NCI-H774 (cell line): ENCODE measurements at places on chromosomes 5 and 9.

DNA sequence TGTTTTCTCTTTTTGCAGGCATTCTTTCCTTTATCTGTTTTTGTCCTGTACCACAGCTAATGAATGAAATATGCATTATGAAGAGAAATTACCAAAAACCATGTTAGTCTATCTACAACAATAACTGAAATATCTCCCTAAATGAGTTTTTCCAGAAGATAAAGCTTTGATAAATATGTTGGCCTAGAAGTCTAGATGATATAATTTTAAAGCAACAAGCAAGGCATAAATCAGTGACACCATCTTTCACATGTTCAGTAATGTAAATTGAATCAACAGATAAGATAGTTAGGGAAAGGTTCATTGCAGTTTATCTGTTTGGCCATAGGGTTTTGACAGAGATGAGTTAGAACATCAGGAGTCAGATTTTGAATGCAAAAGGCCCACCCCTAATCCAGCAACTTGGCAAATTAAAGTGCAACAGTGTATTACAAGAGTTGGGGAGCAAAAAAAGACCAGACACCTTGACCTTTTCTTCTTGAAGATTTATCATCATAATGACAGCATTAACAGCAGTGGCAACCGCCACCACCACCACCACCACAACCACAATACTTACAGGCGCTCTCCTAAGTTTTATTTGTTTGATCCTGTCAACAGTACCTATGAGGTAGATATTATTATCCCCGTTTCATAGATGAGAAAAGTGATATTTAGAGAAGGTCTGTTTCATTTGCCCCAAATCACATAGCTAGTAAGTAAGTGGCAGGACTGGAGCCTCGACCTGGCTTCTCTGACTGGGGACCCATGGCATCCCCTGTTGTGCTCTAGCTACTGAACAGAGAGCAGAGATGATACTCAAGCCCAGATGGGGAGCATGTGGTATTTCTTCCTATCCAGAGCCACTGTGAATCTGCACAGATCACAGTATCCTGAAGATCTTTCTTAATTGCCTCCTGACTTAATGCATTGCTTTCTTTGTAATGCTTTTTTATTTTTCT is 122.8 kb upstream of the DHFR start:
- no peak for DNase-seq

GRCh38 chr5:66252849-66253248 is 108.7 kb downstream of the SREK1 start:
- DNase-seq, result no peak

DNA sequence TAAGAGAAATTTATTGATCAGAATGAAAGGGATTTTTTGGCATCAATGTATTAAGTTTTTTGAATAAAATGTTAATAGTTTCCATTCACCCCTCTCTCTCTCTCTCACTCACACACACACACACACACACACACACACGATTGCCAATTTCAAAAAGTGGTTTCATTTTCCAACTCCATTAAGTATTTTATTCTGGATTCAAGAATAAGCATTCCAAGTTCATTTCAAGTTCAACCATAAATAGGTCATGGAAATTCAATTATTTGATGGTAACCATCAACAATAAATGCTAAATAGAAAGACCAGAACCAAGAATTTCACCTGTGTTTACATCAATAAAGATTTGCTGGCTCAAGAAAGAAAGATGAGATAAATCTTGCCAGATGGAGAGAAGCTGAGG is 171.6 kb downstream of the ADAMTS12 start:
- no peak for DNase-seq

- peak; percentile 79 for DNase-seq
These were observed 53.7 kb downstream of the LMX1B start for GRCh38 chr9:126667190-126668055.

DNA sequence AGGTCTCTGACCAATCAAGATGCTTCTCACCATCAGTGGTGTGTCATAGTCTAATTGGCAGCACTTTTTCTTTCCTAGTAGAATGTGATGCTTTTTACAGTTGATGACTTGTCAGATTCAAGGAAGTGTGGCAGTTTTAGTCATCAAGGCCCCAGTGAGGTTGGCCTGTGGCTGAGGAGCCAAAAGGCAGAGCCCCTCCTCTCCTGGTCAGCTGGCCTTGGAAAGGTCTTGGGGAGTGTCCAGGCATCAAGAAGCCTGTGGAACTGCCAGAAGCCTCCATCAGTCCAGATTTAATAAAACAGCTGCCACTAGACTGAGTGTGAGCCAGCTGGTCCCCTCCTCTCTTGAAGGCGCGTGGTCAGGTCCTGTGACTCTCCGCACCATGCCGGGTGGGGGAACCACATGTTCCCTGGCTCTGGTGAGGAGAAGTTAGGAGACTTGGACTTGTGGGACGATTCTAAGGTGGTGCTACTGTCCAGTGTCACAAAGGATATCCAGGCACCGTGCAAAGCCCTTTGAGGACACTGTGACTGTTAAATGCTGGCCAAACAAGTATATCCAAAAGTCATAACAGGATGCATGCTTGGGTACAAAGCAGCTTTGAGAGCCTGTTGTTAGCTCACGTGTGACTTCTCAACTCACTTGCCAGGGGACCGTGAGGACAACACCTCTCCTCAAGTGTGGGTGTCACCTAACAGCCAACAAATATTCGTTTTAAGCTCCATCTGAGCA is 6.1 kb upstream of the ANGPTL2 start:
- no peak for DNase-seq

DNA sequence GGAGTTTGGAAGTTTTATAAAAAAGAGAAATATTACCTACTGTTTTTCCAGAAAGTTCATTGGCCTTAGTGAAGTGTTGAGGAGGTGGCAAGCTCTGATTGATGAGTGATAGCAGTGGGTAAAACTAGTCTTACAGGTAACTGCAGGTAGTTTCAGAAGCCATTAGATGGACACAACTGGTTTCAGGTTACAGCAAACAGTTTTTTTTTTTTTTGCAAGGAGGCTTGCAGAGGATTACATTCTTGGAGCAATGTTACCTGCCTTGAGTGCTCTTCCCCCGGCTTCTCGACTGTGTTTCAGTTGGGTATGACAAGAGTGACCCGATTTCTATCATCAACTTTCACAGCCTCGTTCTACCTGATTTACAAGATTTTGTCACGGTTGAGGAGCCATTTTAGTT is 333.4 kb downstream of the YTHDC2 start:
- DNase-seq, result no peak

GRCh38 chr5:53779541-53779981 is 219.1 kb downstream of the NDUFS4 start:
- no peak for DNase-seq

- peak; percentile 26 for DNase-seq
These were observed 40.8 kb upstream of the KCNV2 start for GRCh38 chr9:2676466-2676865.

DNA sequence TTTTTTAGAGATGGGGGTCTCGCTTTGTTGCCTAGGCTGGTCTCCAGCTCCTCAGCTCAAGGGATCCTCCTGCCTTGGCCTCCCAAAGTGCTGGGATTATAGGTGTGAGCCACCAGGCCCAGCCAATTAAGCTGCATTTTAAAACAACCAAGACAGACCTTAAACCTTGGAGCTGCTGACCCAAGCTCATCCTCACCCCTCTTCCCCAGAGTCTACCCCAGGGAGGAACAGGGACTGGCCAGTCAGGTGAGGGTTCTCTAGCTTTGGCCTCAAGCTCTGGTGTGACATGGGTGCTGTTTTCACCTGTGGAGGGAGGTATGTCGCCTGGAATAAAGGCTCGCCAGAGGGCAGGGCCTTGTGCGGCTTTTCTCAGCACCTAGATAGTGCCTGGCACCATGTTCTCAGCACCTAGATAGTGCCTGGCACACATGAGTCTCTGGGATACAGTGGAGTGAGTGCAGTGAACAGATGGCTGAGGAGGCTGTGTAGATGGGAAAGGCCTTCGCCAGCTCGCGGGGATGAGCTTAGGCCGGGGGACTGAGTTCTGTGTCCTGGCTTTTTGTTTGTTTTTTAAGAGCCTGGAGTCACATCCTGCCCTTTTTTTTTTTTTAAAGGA is 7.4 kb downstream of the CDK9 start:
- no peak for DNase-seq

GRCh38 chr5:57817924-57818323 is 335.3 kb upstream of the ACTBL2 start:
- DNase-seq, result no peak

GRCh38 chr5:68086857-68087256 is 128.7 kb upstream of the PIK3R1 start:
- no peak for DNase-seq

DNA sequence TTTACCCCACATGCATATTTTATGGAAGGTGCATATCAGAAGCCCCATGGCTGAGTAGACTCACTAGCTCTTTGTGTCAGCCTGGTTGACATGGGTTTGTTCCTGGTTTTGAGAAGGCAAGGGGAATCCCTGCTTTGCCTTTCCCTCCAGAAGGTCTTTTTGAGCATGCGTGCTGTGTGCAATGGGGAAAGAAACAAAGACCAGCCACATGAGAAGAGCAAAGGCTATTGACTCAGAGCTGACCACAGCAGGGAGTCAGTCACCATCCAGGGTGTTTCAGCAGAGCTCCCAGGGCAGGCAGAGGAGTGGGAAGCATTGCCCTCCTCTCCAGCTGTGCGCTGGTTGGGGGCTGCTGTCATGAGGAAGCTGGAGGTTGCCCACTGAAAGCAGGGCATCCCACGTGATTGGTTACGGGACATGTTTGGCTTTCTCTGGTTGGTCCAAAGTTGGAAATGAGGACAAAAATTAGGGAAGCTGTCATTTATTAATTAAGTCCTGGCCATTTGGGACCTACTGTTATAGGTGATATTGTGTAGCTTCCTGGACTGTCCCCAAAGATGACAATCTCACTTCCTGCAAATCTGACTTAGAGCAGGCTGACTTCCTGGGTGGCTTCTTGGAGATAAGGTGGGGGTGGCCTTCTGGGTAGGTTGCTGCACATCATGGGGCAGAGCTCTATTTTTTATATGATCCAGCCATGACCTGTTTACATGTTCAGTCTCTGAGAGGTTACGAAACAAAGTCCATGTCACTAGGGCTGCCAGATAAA is 48.9 kb upstream of the TDRD7 start:
- DNase-seq, result no peak

DNA sequence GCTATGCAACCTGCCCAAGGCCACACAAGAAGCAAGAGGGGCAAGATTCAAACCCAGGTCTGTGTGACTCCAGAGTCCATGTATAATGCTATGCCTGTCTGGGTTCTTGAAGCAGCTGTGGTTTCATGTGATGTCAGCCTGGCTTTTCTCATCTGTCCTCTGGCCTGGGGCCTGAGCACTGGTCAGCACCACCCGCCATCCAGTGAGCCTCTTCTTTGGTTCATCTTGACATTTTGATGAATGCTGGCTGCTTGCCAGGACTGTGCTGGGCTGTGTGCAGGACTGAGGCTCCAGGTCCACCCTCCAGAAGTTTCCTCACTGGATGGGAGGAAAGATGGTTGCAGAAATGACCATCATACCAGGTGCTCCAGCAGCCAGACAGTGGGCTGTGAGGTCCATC is 61.5 kb downstream of the TSTD2 start:
- no peak for DNase-seq

GRCh38 chr9:127093319-127094020 is 29.0 kb downstream of the ANGPTL2 start:
- no peak for DNase-seq

- DNase-seq, result peak; percentile 47
These were observed 34.9 kb upstream of the FCHO2 start for GRCh38 chr5:72920690-72921502.

GRCh38 chr5:127030259-127031146 is at the start of gene MARCHF3:
MARCHF3 (minus strand) TSS chr5:127030558; CDS start chr5:126918171, 112,387 bp downstream.
- peak; percentile 94 for DNase-seq

GRCh38 chr5:95810305-95811125 is 12.0 kb downstream of the GLRX start:
- DNase-seq, result no peak

- DNase-seq, result no peak
These were observed 71.6 kb downstream of the SETX start for GRCh38 chr9:132283165-132283564.

DNA sequence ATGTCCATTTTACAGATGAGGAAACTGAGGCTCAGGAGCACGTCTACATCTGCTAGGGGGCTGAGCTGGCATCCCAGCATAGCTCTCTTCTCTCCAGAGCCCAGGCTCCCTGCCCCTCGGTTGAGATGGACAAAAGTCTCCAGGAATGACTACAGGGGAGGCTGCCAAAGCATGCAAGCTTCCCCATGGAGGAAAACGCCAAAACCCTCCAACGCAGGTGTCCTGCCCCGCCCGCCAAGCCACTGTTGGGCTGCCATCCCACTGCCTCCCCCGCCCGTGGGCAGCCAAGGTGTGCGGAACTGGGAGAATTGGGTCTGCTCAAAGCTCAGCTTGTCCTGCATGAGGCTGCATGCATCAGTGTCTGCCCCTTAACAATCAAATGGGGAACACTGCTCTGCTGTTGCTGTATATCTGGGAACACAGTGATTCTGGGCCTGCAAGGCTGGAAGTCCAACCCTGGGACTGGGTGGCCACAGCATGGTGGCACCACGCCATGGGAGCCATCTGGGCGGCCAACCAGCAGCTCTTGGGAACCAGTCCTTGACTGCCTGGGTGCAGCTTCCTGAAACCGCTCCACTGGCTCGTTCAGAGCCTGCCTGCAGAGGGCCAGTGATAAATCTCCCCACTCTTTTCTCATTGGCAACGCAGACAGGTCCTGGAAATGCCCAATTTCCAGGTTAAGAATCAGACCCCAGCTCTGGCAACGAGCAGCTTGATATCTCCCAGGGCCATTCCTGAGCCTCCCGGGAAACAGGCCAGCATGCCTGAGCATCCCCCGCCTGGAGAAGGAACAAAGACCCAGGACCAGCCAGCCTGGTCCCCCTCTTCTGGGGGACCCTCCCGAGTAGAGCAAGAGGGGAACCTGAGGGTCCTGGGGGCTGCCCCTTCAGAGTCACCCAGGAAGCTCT is 3.5 kb downstream of the RALGDS start:
- peak; percentile 8 for DNase-seq

DNA sequence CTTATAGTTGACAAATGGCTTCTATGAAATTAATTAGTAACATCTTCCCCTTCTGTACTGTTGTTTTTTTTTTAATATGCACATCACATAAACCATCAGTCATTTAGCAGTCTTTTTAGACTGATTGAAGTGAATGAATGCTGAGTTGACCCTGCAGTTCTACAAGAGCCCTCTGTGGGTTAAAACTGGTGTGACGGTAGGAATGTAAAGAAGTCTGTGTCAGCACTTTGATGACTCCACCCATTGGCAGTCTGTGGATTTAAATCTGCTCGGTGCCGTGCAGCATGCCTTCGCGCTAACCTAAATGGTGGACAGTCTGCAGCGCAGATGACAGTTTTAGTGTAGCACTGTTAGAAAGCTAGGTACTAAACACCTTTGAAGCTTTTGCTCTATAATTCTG is 3.1 kb downstream of the GTF3C4 start:
- DNase-seq, result no peak

DNA sequence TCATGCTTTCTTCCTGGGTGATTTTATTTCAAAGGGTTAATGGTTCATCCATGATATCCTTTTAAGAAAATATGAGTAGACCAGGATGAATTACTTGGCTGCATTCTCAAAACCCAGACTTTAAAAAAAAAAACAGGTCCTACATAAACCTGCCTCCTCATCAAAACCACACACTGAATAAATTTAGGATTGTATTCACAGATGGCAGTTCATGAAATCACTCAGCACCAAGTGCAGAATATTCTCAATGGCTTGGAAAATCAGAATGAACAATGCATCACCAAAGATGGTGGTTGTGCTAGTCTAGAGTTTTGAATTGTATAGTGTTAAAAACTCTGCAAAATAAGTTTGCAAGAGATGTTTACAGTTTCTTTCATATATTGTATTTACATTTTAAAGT is 145.4 kb upstream of the GRAMD2B start:
- DNase-seq, result no peak

- DNase-seq, result no peak
These were observed 111.9 kb downstream of the FBN2 start for GRCh38 chr5:128426090-128426534.
